NCI-H146 (cell line): ENCODE measurements at places on chromosomes 4 and X.

DNA sequence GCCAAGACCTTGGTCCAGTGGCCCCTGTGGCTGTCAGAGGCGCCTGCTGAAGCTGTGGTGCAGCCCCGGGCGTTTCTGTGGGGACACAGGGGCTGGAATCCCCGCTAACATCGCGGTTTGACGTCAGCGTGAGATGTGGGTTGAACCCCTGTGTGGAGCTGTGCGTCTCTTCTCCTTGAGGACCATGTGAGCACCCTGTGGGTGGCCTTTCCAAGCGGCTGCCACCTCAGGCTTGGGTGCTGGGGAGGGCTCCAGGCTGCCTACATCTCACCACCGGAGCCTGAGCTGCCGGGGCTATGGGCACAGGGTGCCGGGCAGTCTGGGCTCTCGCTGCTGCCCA is 27.7 kb downstream of the UVSSA start:
- no peak for DNase-seq

DNA sequence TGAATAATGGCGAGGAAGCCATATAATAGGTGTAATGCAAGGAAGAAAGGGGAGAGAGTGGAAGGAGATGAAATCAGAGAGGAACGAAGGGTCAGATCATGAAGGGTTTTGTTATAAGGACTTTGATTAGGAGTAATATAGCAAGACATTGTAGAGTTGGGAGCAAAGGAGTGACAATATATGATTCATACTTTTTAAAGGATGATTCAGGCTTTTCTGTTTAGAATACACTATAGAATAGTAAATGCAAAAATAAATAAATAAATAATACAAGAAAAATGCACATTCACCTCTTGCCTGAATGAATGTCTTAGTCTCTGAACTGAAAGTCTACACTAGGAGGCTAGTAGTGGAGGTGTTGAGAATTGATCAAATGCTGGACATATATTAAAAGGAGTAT is 1524.4 kb upstream of the AGA start:
- DNase-seq = no peak

DNA sequence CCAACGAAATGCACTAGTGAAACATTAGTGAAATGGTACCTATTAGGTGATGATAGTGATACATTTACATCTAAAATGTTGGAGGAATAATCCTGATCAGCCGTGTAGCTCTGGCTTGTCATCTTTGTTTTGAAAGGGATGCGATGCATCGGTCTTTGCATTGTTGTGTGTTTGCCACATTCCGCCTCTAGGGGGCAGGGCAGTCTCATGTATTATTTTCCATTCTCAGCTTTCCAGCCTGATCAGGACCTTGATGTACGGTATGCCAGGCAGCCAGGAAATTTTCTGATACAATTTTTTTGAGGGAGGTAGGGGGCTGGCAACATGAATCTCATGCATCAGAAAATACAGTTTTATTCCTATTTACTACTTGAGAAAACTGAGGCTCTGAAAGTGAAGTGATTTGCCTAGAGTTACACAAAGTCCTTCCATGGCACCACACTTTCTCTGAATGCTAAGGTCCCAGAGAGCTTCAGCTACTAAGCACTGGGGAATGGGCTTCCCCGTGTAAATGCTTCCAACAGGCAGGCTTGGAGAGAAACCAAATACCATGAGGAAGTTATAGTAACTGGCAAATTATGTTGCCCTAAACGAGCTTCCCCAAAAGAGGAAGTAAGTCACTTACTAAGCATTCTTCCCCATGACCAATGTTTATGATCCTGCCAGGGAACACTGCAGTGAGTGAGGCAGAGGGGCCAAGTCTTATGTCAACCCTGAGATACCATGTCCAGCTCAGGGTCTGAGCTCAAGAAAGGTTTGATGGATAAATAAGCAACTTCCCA is 31.8 kb upstream of the IQSEC2 start:
- peak; percentile 44 for DNase-seq

DNA sequence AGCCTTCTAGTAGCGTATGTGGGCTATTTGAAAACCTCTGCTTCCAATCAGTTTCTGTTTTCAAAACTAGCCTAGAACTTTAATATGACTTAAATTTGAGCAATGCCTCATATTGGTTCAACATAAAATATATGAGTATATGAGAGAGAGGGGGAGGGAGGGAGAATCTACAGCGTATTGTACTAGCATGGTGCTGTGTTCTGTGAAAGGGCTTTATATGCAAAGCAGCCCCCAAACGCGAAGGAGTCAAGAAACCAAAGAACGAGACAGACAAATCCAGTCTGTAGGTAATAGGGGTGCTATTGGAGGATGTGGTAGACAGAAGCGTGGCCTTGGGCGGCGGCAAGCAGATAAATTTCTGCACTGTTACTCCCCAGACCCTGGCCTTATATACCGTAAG is 784 bp upstream of the ANXA5 start:
- peak; percentile 0 for DNase-seq

DNA sequence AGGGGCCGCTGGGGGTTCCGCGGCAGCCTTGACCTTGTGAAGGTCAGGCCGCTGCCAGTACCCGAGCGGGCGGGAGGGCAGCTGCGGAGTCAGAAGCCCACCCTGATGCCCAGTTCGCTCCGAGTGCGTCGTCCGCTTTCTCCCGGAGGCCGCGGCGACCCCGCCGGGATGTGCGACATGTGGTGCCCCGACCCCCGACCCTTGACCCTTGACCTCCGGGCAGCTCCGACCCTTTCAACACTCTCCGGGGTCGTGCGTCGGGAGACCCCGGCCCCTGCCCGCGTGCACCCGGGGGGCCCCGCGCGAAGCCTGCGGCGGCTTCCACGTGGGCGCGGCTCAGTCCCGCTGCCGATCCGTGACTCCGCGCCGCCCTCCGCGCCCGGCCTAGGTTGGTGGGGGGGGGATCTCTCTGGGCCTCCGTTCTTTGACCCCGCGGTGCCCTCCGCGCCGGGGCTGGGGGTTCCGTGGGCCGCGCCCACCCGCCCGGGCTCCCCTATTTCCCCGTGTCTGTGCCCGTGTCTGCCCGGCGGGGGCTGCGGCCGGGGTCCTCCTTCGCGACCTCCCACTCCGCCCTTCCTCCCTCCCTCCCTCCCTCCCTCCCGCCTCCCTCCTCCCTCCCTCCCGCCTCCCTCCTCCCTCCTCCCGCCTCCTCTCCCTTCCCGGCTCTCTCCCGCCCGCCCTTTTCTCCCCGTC is 609 bp upstream of the SLC25A6 start:
- DNase-seq = no peak

DNA sequence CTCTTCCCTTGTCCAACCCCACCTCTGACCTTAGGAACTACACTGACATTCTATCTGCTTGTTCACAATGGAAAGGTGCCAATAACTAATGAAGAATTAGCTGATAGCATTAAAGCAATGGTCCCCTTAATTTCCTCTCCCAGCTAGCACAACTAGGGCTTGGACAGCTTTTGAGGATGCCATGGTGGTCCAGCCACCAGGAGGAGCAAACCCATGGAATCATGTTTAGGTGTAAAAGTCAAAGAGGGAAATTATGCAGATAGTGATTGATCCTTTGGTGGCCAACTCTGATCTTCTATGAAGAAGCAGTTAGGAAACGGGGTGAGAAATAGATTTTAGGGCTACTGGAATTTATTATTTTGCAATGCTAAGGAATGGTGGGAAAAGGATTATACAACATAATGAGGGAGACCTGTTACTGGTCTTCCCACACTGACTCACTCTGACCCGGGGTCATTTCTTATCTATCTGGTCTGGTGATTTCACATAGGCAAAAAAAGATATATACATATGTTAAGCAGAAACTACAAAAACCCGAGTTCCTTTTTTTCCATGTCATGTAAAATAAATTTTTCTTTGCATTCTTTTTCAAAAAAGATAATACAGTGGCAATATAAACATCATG is 45.8 kb upstream of the FBXW7 start:
- DNase-seq = no peak

GRCh38 chr4:165207016-165207430 is 338 bp upstream of the KLHL2 start:
- no peak for DNase-seq

DNA sequence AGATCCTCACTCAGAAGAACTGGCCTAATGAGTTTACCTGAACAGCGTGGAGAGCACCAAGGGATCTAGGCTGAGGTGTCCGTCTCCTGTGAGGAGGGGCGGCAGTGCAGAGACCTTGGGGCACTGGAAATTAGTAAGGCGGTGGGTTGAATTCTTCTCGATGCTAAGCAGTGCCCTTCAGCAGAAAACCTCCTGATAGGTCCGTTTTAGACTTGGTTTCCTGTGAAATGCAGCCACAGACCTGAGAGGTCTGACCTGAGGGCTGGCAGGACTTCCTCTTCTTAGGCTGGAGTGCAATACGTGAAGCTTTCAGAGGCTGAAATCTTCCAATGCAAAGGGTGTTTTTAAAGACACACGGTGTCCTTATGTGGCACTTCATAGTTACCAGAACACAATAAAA is at the start of gene CLNK:
Gene CLNK, minus strand, starts transcription at position 138 of the 400 bp plus-strand sequence. CDS start 16,899 bp downstream, outside the sequence.
- no peak for DNase-seq

GRCh38 chr4:19301527-19301926 is 950.2 kb upstream of the SLIT2 start:
- DNase-seq = no peak

DNA sequence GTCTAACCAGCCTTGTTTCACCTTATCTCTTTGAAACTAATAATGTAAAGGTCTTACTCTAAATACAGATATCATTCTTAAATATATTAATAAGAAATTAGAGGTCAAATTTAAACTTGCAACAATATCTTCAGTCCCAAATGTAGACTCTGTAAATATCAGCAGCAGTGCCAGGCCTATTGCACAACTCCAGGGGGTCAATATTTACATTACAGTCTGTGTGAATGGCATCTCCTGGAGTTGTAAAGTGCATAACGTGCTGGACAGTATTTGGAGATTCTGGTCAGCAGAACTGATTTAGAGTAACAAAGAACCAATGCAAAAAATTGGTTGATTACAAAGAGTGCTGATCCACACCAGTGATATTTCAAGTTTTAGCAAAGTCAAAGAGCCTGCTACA is 1225.9 kb downstream of the PCDH19 start:
- DNase-seq = no peak

DNA sequence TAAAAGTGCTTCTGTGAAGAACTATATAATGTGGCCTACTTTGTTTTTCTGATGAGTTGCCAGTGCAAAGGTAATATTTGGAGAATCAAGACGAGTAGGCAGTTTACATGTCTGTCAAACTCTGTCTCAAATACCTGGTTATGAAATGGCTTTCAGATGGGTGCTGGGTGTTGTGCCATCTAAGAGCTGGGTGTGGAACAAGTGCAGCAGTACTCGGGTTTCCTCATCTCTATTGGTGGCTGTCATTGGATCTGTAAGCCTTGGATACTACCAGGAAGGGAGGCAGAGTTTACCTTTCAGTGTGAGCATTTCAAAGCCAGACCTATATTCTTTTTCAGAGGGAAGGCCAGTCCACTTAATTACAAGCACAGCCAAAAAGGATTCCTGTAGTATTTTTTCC is 37.2 kb downstream of the MTM1 start:
- no peak for DNase-seq

GRCh38 chr4:75248770-75249407 is 265.3 kb downstream of the RCHY1 start:
- peak; percentile 4 for DNase-seq

DNA sequence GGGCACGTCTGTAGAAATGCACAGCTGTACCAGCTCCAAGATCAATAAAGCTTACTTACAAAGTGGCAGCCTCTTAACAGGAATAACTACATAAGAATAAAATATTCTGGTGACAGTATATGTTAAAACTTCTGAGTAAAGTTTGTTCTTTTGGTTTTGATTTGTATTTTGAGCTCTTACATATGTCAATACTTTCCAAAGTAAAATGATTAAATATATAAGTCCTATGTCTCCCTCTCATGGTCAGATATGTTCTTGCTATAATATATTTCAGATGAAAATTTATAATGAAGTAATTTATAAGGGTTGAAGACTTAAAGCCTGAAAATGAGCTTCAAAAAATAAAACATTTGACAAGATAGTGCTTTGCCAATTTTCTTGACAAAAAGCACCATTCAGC is 254.4 kb downstream of the NPFFR2 start:
- DNase-seq = no peak

DNA sequence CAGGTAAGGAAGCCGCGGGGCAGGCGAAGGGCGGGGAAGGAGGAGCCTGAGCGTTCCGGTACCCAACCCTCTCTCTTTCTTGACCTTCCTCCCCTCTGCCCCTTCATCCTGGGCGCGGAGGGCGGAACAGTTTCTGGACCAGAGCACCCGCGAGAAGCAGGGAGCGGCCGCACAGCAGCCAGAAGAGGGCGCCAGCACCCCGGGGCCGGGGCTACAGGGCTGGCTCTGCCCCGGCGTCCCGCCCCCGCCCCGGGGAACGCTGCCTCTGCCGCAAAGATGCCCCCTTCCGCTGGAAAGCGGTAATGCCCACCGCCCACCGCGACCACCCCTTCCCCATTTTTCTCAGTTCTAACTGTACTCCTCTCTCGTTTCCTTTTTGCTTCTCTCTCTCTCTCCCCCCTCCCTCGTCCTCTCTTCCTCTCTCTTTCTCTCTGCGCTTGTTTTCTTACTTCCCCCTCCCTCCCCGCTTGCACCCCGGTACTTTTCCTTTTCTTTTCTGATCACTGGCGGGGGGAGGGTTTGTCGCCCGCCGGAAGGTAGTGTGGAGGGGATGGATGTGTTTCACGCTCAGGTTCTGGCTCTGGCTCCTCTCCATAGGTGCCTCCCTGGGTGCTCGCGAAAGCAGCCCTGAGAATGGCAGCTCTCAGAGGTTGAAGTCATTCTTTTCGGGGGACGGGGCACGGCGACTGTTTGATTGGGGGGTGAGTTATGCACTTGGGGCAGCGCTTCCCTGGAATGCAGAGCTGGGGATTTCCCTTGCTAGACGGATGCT is 13.1 kb upstream of the PRDM8 start:
- peak; percentile 85 for DNase-seq

- no peak for DNase-seq
Observed at GRCh38 chrX:42846741-42847140, 68.8 kb upstream of the PPP1R2C start.

- no peak for DNase-seq
Observed at GRCh38 chr4:82842593-82842992, 44.0 kb upstream of the SCD5 start.

DNA sequence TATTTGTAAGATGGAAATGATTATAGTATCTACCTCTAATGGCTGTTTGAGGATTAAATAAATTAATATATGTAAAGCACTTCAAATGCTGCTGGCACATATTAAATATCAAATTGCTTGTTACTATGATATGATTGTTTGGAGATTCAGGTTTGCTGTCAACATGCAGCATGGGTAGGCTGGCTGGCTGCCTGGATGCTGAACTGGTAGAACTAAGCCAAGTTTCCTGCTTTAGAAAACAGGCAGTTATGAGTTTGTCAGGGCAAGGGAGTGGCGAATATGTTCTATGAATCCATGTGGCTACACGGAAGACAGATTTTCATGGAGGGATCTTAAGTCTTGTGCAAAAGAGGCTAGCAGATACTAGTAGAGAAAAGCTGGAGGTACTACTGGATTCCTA is 239.6 kb downstream of the GBA3 start:
- no peak for DNase-seq
